Activated CD4-positive, alpha-beta T cell treated with anti-CD3 and anti-CD28 coated beads, Interleukin-2, amount 10 ng/mL, durations not matched to agents 24 days and 14 days (primary cell): ENCODE measurements at places on chromosomes 12 and 14. TPM values are rescaled to one million over a fixed set of nuclear protein-coding genes. Genes with fewer than 3 reads are reported as not detected.

The CELA1 gene
- total RNA-seq, result not detected in 2 replicates

The GPRC5D gene
- total RNA-seq, result not detected in 2 replicates

The METAP2 gene
- 125 and 133 TPM in 2 replicates for total RNA-seq

The ALDH1L2 gene
- 1.3 and 1.5 TPM in 2 replicates for total RNA-seq

The CCDC38 gene
- not detected in 2 replicates for total RNA-seq

The TDP1 gene
- 75.6 and 77.8 TPM in 2 replicates for total RNA-seq

The RIC8B gene
- total RNA-seq, result 13.6 and 14.9 TPM in 2 replicates

The OTOGL gene
- not detected in 2 replicates for total RNA-seq

The FLVCR2 gene
- 3.6 and 5.4 TPM in 2 replicates for total RNA-seq

The DHRS2 gene
- total RNA-seq, result 2.4 and 3.1 TPM in 2 replicates

The RNF212B gene
- total RNA-seq, result not detected in 2 replicates

The TPPP2 gene
- not detected in 2 replicates for total RNA-seq

The DEGS2 gene
- 0.09 and 0.35 TPM in 2 replicates for total RNA-seq

The DHRS7 gene
- total RNA-seq, result 42.9 TPM in 2 replicates

The CLEC9A gene
- not detected in 2 replicates for total RNA-seq

The SMIM41 gene
- total RNA-seq, result 0.19 TPM in 1 of 2 replicates, not detected in the other
